Activated naive CD4-positive, alpha-beta T cell treated with anti-CD3 and anti-CD28 coated beads, Interleukin-2, amount 50 U/mL, for 16 hours (primary cell): ENCODE measurements at places on chromosomes 12 and 14.
A peak's percentile ranks its signal among the peaks of the same experiment; 100 is the strongest.

DNA sequence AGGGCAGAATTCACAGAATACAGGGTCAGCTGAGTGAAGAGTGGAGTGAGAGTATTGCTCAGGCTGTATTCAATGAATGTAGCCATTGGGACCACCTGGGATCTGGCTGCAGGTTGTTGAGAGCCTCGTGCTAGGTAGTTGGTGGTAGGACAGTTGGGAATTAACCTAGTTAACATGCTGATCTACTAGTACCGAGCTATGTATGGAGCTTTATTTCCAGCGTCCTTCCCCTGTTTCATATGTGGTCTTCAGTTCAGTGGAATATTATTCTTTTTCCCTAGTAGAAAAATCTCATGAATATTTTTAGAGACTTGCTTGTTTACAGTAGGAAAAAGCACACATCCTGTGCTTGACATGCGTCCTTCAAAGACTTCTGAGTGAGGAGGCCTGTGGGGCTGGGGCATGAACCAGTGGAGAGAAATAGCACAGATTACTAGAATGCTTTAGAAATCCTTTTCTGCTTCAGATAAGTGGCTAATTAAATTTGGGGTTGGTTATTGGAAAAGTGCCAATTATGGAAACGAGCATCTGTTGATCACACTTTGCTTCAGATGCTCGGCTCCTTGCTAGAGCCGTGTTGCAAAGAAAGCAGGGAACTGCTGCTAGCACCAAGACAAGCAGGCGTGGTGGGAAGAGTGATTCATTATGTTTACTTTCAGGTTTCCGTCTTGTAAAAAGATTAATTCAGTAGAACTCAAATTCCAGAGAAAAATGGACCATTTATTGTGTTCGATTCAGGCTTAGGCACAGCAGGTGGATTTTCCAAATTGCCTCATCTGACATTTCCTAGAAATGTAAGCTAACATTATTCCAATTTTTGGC lies 53.6 kb downstream of the ARF6 start:
- peak; percentile 25 for DNase-seq

DNA sequence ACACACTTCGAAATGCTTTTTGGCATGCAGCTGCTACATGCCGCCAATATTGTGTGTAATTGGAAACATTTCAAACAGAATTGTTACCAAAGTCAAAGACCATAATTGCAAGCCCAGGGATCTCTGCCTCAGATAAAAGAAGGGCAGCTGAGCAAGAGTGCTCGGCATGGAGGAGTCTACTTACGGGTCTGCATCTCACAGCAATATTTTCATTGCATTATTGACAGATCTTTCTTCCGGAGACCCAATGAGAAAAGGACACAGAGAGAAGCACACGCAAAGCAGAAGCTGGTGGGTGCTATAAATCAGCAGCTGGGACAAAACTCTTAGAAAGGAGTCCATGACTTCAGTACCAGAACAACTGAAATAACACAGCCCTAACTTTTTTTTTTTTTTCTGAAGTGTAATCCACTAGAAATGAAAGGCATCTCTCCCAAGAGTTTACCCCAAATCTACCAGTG lies 4.9 kb downstream of the PRICKLE1 start:
- DNase-seq = no peak

- DNase-seq = no peak
Measured at GRCh38 chr12:32448586-32448985, 49.2 kb downstream of the FGD4 start.

DNA sequence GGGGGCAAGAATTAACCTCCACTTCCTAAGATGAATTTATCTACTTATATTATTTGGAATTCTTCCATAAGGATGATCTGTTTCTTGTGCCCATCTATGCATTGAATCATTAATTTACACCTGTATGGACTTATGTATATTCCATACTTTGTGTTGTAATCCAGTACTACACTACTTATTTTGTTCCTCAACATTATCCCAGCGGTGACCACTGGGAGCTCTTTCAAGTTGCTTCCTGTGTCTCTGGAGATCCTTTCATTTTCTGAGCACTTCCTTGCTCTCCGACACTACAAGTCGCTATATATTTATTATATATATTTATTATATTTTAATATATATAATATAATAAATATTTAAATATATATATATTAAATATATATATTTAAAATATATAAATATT lies 54.9 kb upstream of the SCN8A start:
- no peak for DNase-seq

- no peak for DNase-seq
Measured at GRCh38 chr12:39682689-39683477, 63.3 kb upstream of the ABCD2 start.

DNA sequence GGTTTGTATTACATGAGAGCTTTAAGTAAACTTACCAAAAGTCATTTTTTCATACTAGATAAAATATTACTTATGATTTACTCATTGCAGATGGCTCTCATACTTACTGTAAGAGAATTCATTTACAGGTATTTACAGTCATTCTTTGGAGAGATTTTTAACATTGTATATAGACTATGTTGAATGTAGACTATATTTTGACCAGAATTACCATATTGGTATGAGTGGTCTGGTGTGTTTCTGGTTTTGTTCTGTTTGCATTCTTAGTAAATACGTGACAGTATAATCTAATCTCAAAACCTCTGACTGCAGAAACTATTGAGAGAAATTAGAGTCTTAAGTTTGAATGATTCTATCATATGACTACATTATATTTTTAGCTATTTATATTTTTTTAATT lies 91.1 kb downstream of the USP15 start:
- no peak for DNase-seq

DNA sequence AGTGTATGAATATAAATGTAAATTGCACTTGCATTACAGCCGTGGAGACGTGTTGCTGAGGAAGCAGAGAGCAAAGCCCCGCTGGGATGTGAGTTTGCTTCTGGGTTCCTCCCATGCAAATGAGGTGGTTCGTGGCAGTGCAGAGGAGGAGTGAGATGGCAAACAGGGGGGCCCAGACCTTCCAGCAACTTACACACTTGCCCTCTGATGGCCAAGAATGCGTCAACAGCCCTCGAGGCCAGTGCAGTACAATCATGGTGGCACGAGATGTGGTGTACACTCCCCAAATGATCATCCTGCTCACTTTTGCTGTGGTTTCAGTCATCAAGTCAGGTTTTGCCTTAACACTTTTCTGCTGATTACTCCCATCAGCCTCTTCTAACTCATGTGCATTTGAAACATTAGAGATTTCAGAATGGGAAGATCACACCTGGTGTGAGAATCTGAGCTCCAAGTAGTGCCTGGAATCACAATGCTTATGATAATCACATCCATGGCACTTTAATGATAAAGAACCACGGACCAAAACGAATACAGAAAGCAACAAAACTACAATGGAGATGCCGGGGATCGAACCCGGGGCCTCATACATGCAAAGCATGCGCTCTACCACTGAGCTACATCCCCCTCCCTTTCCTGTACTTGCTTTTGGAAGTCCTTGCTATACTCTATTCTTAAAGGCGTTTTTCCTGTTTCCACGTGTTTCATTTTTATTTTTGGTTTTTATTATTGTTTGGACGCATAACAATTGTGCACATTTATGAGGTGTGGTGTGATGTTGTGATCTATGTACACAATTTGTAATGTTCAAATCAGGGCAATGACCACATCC lies 7.0 kb upstream of the UBC start:
- peak; percentile 70 for DNase-seq

DNA sequence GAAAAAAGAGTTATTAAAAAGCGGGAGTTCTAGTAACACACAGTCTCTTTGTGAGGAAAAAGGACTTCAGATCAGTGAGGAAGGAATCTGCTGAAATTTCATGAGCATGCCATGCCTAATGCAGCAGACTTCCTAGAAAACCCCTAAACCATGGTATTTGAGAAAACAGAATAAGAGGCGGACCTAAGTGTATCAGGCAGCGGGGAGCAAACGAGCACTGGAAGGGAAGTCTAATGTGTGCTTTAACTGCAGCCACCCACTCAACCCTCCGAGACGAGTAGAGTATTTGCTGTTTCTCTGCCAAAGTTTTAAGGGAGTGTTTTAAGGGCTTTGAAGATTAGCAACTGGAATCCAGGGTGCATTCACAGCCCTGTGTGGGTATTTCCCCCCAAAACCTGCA lies 36.5 kb downstream of the ACADS start:
- no peak for DNase-seq

- no peak for DNase-seq
Measured at GRCh38 chr14:89401241-89401640, 15.8 kb downstream of the FOXN3 start.
